ENCODE measurements at places on chromosomes 3 and 15.

GRCh38 chr3:2156244-2156847 is 57.7 kb downstream of the CNTN4 start:
- peak; percentile 74 for DNase-seq

DNA sequence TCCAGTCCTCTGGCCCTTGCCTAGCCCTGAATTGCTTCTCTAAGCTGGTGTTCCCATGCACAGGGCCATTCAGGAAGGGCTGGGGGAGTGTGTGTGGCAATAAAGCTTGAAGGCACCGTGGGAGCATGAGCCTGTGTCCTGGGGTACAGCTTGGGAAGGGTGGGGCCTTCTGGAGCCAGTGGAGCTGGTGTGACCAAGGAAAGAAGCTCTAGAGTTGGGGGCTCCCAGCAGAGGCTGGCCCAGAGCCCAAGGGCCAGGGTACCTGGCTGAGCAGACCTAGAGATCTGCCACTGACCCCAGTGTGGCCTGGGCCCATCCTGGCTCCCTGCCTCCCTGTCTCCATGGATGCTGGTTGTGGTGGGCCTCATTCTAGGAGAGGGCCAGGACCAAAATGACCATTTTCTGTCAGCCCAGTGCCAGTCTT is 8.1 kb downstream of the ABTB1 start:
- DNase-seq: no peak

GRCh38 chr15:28182216-28182615 is 83.1 kb upstream of the OCA2 start:
- no peak for DNase-seq

- no peak for DNase-seq
Measured at GRCh38 chr3:99559196-99559595, 79.2 kb upstream of the COL8A1 start.

GRCh38 chr3:80192936-80193335 is 425.1 kb upstream of the ROBO1 start:
- DNase-seq: no peak

DNA sequence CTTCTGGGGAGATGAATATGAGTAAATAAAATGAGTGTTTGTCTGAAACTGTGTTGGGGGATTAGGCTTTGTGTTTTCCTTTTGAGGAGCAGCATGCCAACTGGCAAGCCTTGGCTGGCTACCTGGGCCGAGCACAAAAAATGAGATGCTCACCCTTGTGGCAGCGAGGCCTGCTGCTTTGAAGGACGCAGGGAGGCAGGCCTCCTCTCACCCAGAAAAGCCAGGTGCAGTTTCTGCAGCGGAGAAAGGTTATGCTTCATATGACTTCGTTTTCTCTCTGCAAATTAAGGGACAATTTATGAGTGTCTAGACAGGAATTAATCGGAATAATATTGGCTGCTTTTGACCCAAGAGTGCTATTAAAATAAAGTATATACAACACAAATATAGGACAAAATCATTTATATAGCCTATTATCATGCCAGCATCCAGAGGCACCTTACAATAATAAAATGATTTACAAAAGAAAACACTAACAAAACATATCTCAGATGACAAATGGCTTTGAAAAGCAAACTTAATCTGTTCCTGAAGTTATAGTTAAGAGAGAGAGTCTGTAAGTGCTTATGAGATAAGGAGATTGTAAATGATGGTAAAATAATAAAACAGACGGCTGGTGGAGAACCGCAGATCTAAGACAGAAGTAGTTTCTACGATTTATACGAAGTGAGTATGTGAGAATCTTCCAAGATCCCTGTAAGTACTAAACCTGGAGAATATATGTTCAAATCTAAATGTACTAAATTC is 682.8 kb upstream of the NR2F2 start:
- DNase-seq: no peak

- no peak for DNase-seq
Measured at GRCh38 chr3:141306922-141307321, 61.4 kb upstream of the ZBTB38 start.

- DNase-seq: peak; percentile 77
Measured at GRCh38 chr15:38072348-38073177, 138.1 kb downstream of the TMCO5A start.
